NCI-H345 (cell line): ENCODE measurements at places on chromosomes 7 and 10.
A peak's percentile ranks its signal among the peaks of the same experiment; 100 is the strongest.

DNA sequence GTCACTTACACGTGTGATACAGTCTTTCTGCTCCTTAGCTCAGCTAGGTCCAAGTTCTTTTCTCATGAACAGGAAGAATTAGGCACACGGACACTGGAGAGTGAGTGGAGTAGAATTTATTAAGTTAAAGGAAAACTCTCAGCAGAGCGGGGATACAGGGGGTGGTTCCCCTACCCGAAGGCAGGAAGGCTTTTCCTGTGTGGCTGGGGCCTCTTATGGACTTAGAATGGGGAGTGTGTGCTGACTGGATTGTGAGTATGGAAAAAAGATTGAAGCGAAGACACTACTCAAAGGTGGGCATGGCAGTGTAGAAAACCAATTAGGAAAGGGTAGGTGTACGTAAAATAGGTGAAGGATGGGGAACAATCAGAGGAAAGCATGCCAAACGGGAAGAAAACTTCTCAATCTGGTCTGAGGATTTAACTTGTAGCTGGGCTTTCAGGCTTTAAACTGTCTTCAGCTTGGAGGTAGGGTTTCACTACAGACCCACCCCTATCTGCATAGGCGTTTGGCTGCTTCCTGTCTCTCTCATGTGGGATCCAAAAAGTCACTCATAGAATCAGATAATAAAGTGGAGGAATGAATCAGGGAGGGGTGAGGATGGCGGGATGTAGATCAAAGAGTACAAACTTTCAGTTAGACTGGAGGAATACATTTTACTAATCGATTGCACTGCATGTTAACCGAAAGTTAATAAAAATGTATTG is 104.2 kb downstream of the ANKRD7 start:
- no peak for DNase-seq

DNA sequence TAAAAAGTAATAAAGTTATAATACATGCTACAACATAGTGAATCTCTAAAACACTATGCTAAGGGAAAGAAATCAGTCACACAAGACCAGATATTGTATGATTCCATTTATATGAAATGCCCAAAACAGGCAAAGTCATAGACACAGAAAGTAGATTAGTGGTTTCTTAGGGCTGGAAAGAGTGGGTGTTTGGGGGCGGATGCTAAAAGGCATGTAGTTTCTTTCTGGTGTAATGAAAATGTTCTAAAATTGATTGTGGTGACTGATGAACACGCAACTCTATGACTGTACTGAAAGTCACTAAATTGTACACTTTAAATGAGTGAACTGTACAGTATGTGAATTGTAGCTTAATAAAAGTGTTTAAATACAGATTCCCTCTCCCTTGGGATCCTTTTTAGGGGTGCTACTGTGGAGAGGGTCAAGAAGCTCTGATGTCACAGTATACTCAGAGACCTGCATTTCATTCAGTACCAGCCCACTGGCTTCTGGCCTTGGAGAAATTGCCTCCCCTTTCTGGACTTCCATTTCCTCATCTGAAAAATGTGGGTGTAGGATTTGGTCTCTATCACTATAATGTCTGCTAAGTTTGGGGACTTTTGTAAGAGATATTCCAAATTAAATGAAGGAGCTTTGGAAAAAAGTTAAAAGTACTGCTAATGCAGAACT is 46.4 kb downstream of the AOAH start:
- DNase-seq = no peak

GRCh38 chr10:31204090-31204489 is 114.9 kb upstream of the ZEB1 start:
- DNase-seq = no peak

DNA sequence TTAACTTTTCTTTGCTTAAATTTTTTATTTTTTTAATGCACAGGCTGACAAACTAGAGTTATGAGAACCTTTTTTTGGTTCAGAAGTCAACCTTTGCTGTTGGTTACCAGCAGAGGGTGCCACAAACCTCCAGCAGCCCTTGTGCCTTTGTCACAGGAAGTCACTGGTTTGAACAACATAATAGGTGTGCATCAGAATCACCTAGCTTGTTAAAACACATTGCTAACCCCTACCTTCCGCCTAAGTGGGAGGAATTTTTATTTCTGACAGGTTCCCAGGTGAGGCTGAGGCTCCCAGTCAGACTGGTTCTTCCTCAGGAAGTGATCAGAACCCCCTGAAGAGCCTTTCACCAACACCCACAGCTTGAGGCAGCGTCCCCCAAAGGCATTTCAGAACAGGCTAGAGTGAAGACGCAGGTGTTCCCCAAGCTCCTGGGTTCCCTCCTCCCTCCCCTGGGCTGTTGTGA is 22.6 kb upstream of the VDAC2 start:
- DNase-seq = peak; percentile 21

DNA sequence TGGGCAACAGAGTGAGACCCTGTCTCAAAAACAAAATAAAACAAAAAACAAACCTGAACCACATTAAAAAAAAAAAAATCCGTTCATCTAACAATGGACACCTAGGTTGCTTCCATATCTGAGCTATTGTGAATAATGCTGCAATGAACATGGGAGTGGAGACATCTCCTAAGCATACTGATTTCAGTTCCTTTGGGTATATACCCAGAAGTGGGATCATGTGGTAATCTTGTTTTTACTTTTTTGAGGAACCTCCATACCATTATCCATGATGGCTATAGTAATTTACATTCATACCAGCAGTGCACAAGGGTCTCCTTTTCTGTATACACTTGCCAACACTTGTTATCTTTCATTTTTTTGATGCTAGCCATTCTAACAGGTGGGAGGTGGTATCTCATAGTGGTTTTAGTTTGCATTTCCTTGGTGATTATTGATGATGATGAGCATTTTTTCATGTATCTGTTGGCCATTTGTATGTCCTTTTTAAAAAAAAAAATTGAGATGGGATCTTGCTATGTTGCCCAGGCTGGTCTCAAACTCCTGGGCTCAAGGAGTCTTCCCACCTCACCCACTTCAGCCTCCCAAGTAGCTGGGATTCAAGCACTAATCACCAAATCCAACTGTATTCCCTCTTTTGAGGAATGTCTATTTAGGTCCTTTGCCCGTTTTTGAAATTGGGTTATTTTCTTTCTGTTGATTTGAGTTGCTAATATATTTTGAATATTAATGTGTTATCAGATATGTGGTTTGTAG is 17.5 kb downstream of the CDK13 start:
- DNase-seq = no peak

GRCh38 chr7:51633006-51633405 is 316.4 kb upstream of the COBL start:
- no peak for DNase-seq

GRCh38 chr7:106504645-106505044 is 156.3 kb downstream of the CCDC71L start:
- DNase-seq = no peak
